ENCODE measurements at places on chromosomes 5 and 9. TPM values are rescaled to one million over a fixed set of nuclear protein-coding genes. Genes with fewer than 3 reads are reported as not detected.

The SLC23A1 gene
- polyA plus RNA-seq = 0.09 TPM

The SPEF2 gene
- 0.75 TPM for polyA plus RNA-seq

The KCNMB1 gene
- polyA plus RNA-seq = not detected

The BSPRY gene
- polyA plus RNA-seq = 0.64 TPM

The EFNA5 gene
- 0.73 TPM for polyA plus RNA-seq

The HRCT1 gene
- polyA plus RNA-seq = not detected

The NTRK2 gene
- polyA plus RNA-seq = not detected

The COL27A1 gene
- polyA plus RNA-seq = not detected

The LIFR gene
- not detected for polyA plus RNA-seq

The SMIM3 gene
- polyA plus RNA-seq = 3.7 TPM

The UBQLN1 gene
- polyA plus RNA-seq = 70.0 TPM

The PCDHA8 gene
- not detected for polyA plus RNA-seq

The IL11RA gene
- polyA plus RNA-seq = 12.3 TPM

The MAP1B gene
- polyA plus RNA-seq = 0.13 TPM

The FGFR4 gene
- polyA plus RNA-seq = not detected

Measured in CD4-positive, CD25-positive, alpha-beta regulatory T cell (primary cell).